Hematopoietic multipotent progenitor cell treated with erythropoietin and hydrocortisone succinate and interleukin-3 and kit ligand, for 4 days (in vitro differentiated cells): ENCODE measurements at places on chromosomes 1 and 21.
A peak's percentile ranks its signal among the peaks of the same experiment; 100 is the strongest.

GRCh38 chr1:236543065-236543669 lies 19.4 kb downstream of the LGALS8 start:
- DNase-seq: peak; percentile 21

GRCh38 chr1:228803421-228803820 lies 68.1 kb downstream of the RHOU start:
- DNase-seq: no peak

- DNase-seq: no peak
Observed at GRCh38 chr1:64059556-64059955, 143.9 kb upstream of the UBE2U start.

DNA sequence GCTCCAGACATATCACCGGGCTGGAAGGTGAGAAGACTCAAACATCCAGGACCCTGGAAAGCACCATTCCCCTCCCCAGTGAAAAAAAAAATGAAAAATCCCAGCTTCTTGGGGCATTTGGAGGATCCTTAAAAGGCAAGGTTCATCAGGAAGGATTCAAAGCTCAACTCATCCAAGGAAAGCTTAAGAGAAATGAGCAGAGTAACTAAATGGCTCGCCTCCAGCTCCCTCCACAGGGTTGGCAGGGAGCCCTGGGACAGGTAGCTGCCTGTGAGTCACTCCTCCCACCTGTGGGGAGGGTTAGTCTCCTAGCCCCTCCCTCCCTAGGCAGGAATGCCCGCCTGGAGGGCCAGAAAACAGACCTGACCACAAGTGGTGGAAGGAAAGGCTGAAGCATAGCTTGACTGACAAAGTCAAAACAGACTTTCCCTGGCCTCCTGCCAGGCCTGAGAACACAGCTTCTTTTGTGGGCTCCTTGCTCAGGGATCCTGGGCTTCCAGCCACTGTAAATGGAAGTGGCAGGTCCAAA lies 712 bp upstream of the LAMB3 start:
- DNase-seq: peak; percentile 76

- no peak for DNase-seq
Observed at GRCh38 chr1:30908316-30908695, 252 bp downstream of the SDC3 start.

GRCh38 chr1:226417350-226417749 lies 9.5 kb upstream of the PARP1 start:
- no peak for DNase-seq

DNA sequence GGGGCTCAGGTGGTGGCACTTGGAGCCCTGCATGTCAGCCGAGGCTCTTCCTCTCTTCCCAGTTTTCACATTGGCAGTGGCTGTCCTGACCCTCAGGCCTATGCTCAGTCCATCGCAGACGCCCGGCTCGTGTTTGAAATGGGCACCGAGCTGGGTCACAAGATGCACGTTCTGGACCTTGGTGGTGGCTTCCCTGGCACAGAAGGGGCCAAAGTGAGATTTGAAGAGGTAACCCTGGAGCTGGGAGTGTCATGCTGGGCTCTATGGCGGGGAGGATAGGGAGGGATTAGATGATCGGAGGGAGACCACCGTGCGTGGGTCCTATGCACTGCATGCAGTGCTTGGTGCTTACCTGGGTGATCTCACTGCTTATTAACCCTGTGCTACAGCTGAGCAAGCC lies 13.5 kb downstream of the AZIN2 start:
- DNase-seq: no peak

GRCh38 chr1:33715195-33715811 lies 148.6 kb upstream of the HMGB4 start:
- no peak for DNase-seq

GRCh38 chr1:237282208-237282783 lies 240.3 kb downstream of the RYR2 start:
- no peak for DNase-seq

GRCh38 chr1:164961715-164962114 lies 394.8 kb downstream of the LMX1A start:
- DNase-seq: no peak

GRCh38 chr1:208089761-208090370 lies 154.3 kb downstream of the PLXNA2 start:
- no peak for DNase-seq

GRCh38 chr1:51666478-51666877 lies 49.6 kb downstream of the OSBPL9 start:
- peak; percentile 65 for DNase-seq

- no peak for DNase-seq
Observed at GRCh38 chr21:23496729-23497128, 2110.6 kb downstream of the MRPL39 start.

DNA sequence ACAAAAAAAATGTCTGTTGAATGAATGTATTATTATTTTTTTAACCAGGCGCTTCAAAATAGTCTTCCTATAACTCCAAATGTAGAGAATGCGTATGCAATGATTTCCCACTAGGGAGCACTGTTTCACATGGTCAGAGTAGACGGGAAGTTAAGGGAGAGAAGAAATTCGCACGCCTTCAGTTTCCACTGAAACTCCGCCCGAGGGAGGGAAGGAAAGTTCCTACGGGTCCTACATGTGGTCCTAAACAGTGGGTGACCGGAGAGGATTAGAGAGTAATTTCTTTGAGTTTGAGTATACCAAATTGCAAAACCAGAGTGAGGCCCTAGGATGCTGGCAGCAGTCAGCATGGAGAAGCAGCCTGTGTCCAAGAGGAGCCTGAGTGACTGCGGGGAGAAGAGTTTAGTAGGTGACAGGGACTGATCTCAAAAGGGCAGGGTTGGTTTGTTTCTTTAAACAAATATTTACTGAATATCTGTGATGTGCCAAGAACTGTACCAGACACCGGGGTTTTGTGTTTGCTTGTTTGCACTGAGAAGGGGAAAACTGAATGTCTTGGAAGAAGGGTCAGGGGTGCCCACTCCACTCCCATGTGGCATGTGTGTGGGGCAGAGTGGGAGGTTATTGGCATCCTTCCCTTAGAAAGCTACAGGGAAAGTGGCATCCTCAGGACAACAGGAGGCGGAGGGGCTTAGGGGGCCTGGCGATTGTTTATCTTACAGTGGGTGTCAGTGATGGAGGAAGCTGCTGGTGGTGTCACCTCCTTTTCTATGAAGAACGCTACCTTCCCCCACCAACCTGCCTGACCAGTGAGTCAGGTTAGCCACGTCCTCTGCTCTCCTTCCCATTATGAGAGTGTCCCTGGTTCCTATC lies 22.8 kb downstream of the RNU5D-1 start:
- DNase-seq: peak; percentile 87

- no peak for DNase-seq
Observed at GRCh38 chr1:232335741-232336293, 294.1 kb downstream of the SIPA1L2 start.

DNA sequence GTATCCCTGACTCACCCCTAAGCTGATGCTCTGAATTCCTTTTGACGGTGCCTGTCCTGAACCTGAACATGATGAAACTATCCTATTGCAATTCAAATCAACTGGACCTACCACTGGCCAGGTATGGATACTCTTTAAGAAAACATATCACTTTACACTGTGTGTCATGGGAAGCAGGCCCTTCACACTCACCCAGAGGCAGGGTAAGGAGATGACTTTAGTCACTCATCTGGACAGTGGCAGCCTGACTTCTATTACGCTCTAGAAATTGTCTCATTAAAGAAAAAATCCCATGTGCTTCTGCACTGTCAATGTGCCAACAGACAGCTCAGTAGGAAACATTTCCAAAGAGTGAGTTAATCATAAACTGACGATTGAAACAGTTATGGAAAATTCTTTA lies 94.3 kb downstream of the VAV3 start:
- no peak for DNase-seq

DNA sequence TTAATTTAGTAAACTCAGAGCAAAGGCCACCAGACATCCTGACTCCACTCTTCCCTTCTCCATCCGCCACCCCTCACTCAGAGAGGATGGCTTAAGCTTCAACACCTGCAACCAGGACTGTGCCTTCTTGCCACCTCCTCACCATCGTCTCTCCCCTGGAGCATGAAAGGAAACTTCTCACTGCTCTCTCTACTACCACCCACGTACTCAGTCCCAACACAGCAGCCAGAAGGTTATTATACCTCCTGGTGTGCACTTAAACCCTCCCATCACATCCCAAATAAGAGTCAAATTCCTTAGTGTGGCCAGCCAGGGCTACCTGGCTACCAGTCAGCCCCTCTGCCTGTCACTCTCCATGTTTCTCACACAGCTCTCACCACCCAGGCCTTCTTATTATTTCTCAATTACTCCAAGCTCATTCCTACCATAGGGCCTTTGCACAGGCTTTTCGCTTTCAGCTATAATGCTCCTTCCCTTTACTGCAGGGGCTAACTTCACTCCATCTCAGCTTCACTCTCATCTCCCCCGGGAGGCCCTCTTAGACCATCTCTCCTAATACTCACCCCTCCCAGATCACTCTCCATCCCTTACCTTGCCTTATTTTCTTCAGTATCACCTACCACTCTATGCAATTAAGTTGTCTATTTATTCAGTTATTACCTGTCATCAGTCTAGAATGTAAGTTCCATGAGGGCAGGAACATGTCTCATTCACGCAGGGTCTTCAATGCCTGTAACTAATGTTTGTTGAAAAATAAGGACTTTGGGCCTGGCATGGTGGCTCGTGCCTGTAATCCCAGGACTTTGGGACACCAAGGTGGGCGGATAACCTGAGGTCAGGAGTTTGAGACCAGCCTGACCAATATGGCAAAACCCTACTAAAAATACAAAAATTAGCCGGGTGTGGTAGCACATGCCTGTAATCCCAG lies 137.5 kb downstream of the TOMM20 start:
- no peak for DNase-seq

DNA sequence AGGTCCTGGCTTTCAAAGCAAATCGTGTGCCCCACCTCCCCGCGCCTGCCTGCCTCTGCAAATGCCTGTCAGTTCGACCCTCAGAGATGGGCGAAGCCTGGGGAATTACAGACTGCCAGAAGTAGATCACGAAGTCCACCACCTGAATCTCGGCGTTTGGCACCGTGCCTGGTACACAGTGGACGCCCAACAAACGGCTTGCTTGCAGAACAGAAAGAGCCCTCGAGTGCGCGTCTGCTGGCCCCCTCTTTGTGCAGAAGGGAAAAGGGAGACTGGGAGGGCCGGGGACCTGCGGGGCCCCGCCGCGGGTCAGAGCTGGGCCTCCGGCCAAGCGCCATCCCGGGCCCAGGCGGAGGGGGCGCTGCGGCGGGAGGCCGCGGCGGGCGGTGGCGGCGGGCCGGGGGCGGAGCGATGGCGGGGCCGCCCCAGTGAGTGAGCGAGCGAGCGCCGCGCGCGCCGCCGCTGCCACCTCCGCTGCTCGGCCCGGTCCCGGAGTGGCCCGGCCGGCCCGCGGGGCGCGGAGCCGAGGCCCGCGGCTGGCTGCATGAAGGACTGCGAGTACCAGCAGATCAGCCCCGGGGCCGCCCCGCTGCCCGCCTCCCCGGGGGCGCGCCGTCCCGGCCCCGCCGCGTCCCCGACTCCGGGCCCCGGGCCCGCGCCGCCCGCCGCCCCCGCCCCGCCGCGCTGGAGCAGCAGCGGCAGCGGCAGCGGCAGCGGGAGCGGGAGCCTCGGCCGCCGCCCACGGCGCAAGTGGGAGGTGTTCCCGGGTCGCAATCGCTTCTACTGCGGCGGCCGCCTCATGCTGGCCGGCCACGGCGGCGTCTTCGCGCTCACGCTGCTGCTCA lies at the start of gene ZDHHC18:
Gene ZDHHC18 (plus strand): TSS at position 428 of the 845 bp plus-strand sequence. CDS start 117 bp downstream, at position 545.
- DNase-seq: peak; percentile 80

DNA sequence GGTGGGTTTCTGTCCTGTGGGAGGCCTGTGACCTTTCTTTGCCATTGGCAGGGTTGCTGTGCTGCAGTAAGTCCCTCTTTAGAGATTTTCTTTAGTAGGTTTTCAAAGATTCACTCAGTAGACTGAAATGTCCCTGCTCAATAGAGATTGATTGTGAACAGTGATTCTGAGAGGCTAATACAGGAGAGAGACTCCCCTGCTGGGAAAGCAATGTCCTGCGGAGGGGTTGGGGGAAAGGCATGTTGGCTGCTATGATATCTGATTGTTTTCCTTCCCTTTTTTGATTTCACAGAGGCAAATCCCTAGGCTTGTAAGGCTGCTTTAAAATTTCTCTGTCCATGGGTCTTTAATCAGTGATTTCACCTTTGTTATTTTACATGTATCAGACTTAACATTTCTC lies 589.9 kb downstream of the ADGRL2 start:
- no peak for DNase-seq

- no peak for DNase-seq
Observed at GRCh38 chr1:203668401-203668800, 41.8 kb downstream of the ATP2B4 start.

- DNase-seq: no peak
Observed at GRCh38 chr1:98523256-98523655, 138.3 kb upstream of the SNX7 start.

- DNase-seq: no peak
Observed at GRCh38 chr1:237789619-237790018, 101.1 kb downstream of the ZP4 start.

GRCh38 chr1:64703600-64703999 lies 41.3 kb upstream of the RAVER2 start:
- DNase-seq: no peak

GRCh38 chr1:50983219-50983802 lies 13.3 kb downstream of the CDKN2C start:
- no peak for DNase-seq

- peak; percentile 45 for DNase-seq
Observed at GRCh38 chr1:91099746-91100621, 78.1 kb upstream of the ZNF644 start.

DNA sequence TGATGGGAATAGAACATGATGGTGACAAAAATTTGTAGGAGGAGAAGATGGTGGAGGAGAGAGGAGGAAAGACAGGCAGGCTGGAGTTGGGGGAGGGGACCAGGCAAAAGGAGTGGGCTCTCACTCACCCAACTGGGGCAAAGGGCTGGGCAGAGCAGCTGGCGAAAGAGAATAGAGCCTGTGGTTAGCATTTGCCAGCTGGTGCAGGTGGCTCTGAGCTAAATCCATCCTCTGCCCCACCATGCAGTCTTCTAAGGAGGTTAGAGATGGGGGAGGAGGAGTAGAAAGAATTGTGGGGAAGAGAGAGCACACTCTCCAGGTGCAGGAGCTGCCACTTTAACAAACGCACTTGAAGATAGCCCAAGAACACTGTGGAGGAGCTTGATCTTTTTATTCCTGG lies 27.6 kb upstream of the SLAMF1 start:
- no peak for DNase-seq

GRCh38 chr1:119943216-119943615 lies 46.9 kb upstream of the ADAM30 start:
- DNase-seq: no peak

- no peak for DNase-seq
Observed at GRCh38 chr1:201140235-201140940, 13.4 kb upstream of the ASCL5 start.

- DNase-seq: peak; percentile 68
Observed at GRCh38 chr21:38809198-38809878, 3.6 kb downstream of the ETS2 start.

DNA sequence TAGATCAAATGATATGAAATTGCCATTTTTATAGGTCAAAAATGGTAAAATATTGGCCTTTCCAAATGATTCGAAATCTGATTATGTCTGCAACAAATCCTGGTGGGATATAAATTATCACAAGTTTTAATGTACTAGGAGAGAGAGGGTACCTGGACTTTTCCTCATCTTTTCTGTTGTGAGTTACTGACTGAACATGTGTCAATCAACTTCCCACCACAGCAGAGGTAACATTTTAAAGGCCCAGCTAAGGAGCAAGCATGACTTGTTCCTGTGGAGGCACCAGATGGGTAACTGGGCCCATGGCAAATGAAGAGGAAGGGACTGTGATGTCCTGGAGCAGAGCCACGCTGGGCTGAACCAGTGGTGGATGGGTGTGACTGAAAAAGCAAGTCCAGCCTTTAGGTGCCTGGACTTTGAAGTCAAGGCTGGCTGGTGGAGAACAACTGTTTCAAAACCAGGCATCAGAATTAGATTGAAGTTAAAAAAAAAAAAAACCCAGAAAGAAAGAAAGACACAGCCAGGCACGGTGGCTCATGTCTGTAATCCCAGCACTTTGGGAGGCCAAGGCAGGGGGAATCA lies 6.6 kb downstream of the MR1 start:
- no peak for DNase-seq
